ENCODE measurements at places on chromosomes 2 and 18.

DNA sequence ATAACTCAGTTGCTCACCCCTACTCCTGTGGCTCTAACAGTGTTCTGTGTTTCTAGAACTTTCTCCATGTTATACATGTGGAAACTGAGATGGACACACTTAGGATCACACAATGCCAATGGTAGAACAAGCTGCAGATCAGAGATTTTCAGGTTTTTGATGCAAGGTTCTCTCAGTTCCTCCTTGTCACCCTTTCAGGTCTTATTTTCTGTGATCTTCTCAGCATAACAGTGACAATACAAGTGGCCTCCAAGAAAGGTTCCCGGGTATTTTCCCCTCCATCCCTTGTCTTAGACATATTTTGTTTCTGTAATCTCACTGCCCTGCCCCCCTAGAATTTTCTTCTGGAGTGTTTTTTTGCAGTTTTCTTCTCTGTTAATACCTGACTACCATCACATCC lies 6.2 kb upstream of the MGAT5 start:
- no peak for DNase-seq

GRCh38 chr2:46667945-46668344 lies 188.6 kb downstream of the TMEM247 start:
- DNase-seq: no peak

GRCh38 chr18:41464278-41464677 lies 490.8 kb upstream of the PIK3C3 start:
- DNase-seq: no peak

DNA sequence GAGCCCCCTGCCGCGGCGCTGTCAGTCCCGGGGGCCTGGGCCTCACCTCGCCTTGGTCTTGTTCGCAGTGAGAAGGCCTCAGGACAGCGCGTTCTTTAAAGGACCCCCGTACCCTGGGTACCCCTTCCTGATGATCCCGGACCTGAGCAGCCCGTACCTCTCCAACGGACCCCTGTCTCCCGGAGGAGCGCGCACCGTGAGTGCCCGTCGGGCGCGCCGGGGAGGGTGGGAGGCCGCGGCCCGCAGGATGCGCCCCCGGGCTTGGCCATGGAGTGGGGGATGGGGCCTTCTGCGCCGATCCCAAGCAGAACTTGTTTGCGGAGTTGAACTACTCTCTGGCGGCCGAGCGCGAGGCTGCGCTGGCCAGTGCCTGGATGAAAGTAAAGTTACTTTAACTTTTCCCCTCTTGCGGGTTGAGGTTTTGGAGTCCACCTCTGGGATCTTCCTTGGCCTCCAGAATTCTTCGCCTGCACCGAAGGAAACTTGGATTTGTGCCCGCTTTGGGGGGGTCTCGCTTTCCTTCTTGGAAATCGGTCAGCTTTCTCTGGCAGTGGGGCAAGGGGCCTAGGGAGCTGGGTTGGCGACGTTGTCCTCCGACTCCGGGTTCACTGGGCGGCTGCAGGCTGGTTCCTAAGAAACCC lies 1.2 kb downstream of the TCF7L1 start:
- DNase-seq: no peak

DNA sequence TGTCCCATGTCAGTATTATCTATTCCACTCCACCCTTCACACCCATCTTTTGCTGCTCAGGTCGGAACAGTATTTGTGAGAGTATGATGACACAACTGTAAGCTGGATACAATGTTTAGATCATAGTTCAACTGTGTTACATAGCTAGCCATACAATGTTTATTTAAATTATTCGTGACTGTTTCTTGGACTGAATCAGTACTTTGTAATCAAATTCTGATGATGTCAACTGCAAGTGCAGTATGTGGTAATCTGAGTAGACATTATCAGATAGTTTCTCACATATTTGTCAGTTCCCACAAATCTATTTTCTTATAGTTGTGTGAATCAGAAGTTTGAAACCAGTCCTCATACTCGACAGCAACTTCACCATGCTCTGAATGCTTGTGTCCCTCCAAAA lies 177.6 kb downstream of the ZNF407 start:
- DNase-seq: no peak

- DNase-seq: no peak
These were observed 143.1 kb upstream of the TTC39C start for GRCh38 chr18:23871410-23871809.

- no peak for DNase-seq
These were observed 621.1 kb downstream of the STK39 start for GRCh38 chr2:167626301-167626700.

DNA sequence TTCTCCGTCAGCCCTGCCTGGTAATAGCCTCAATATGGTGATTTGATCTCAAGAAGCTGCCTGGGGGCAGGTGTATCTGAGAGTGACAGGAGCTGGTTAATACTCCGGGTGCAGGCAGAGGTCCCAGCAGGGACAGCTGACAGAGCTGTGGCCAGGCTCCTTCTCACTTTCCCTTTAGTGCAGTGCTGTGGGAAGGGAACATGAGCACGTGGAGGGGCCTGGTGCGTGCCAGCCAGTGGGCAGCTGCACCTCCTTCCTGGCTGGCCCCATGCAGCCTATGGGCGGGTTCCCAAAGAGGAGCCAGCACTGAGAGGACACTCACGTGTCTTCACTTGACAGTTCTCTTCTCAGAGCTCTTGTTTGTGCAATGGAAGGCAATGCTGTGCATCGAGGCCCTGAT lies 9.1 kb downstream of the CNNM4 start:
- no peak for DNase-seq

- no peak for DNase-seq
These were observed 1474.0 kb upstream of the ACVR2A start for GRCh38 chr2:146370826-146371225.

GRCh38 chr2:152051436-152051835 lies 47.4 kb downstream of the CACNB4 start:
- no peak for DNase-seq

DNA sequence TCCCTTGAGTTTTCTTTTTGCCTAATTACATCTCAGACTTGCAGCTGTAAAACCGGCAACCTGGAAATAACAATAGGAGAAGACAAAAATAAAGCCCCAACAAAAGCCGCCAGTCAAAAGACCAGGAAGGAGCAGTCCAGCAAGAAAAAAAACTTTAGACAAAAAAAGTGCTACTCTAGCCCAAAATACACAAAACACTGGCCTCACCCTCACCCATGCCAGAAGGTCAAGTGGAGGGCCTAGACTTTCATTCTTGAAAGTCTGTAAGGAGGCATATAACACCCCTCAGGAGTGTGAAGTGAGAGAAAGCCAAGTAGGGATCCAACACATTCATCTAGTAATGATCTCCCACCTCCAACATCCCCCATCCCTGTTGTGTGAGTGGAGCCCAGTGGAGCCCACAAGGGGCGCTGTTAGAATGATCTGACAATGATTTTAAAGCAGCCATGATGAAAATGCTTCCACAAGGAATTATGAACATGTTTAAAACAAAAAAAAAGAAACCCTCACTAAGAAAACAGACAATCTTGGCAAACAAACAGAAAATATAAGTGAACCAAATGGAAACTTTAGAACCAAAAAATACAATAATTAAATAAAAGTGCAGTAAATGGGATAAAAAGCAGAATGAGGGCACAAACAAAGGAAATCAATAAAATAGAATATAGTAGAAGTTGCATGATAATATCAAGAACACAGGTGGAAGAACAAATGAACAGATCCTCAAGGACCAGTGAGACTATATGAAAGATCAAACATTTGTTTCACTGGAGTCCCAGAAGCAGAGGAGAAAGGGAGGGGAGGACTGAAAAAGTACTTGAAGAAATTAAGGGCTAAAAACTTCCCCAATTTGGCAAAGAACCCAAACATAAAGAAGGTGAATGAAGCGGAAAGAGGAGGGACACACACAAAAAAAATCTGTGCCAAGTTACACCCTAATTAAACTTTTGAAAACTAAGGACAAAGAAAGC lies 23.9 kb downstream of the SESTD1 start:
- DNase-seq: peak; percentile 11

DNA sequence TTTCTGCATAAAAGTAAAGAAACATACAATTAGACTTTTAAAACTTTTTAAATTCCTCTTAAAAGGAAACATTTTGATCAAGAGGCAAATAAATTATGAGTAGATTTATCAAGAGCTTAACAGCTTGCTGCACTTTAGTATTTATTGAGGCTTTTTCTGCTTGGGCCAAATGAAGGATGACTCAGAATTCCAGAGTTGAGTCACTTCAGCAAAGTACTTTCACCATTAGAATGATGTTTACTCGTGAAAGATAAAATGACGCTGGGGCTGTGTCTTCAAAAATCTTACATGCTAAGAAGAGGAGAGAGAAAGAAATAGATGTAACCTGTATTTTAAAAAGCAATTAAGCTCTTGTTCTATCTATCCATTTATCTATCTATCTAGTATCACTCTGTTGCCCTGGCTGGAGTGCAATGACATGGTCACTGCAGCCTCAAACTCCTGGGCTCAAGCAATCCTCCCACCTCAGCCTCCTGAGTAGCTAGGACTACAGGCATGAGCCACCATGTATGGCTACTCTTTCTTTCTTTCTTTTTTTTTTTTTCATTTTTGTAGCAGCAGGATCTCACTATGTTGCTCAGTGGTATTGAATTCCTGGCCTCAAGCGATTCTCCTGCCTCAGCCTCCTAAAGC lies 75.3 kb upstream of the RIOK3 start:
- DNase-seq: peak; percentile 25

DNA sequence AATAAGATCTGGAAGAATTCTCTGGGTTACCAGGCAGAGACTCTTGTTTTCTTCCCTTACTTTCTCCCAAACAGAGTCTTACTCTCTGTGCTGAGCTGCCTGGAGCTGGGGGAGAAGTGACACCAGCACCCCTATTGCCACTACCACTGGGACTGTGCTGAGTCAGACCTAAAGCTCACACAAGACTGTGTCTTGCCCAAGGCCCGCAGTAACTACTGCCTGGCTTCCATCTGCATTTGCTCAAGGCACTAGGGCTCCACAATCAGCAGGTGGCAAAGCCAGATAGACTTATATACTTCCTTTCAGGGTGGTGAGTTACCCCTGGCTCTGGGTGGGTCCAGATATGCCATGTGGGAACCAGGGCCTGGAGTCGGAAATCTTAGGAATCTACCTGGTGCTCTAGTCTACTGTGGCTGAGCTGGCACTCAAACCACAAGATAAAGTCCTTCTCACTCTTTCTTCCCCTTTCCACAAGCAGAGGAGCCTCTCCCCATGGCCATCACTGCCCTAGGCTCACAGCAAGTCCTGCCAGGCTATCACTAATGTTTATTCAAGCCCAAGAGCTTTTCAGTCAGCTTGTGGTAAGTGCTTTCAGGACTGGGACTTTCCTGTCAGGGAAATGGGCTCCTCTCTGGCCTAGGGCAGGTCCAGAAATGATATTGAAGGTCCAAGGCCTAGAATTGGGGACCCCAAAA lies 27.6 kb upstream of the SERPINB2 start:
- DNase-seq: no peak

DNA sequence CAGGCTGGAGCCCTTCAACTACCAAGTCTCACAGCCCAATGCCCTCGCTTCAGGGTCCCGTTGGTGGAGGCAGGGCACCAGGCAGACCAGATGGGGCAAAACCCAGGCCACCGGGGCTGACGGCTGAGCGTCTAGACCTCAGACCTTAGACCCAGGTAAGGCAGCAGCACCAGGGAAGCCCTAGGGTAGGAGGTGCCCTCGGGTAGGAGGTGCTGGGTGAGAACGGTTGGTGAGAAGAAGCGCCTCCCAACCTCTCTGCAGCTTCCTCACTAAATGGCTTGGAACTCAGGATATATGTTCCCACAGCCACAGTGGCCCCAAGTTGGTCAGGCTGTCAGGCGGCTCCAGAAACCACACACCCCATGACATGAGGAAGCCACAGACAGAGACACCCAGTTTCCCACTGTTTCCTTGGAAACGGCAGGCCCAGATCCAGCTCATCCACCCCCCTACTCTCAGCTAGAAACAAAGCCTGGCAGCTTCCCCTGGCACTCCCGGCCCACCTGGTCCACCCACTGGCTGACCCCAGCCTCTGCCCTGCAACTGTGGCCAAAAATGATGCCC lies 13.1 kb upstream of the MLPH start:
- DNase-seq: no peak

- DNase-seq: no peak
These were observed 32.9 kb upstream of the SCG2 start for GRCh38 chr2:223635080-223635479.

GRCh38 chr2:69185807-69186206 lies 172.8 kb downstream of the ANTXR1 start:
- no peak for DNase-seq

DNA sequence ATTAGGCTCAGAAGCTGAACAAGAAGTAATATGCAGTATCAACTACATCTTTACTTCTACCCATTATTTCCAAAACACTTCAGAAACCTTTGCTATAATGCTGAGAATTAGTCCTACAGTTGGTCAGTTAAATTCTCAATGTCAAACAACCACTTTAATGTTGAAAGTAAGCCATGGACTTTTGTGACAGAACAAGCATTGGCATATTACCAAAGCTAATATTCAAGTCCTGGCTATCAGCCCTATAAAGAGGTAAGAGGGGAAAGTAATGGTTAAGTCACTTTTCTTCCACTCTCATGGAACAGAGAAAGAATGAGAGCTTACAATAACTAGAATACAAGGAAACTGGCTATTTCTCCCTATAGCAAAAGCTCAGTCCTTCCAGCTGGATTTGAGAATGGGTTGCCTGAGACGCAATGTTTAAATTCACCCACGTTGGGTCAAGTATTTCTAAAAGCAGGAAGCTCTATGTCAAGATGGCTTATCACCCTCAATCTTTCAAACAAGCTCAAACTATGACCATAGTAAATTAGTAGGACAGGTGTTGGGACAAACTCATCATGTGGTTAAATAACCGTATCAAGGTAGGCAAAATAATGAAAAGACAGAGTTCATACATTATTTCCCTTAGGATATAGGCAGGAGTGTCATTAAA lies 31.4 kb upstream of the MFSD6 start:
- DNase-seq: no peak

- DNase-seq: no peak
These were observed 50.1 kb downstream of the PPM1B start for GRCh38 chr2:44218771-44219170.

DNA sequence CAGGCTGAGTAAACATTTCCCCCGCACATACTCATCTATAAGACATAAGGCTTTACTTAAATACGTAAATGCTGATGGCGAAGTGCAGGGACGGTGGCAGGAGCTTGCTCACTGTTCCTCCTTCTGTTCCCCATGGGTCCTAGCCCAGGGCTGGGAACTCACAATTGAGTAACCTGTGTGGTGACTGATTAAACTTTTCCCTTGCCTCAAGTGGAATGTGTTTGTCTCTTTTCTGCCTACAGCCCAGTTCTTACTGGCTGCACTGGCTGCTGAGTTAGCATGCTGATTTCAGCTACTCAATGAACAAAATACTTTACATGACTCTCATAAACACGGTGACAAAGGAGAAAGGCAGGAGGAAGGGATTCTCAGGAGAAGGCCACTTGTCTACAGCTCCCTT lies 87.3 kb downstream of the MARCO start:
- DNase-seq: no peak

Measured in K562 (cell line).